ENCODE measurements at places on chromosomes 5 and 9. TPM values are rescaled to one million over a fixed set of nuclear protein-coding genes. Genes with fewer than 3 reads are reported as not detected.

Gene HSPA4
- 55.9 TPM for total RNA-seq

GRCh38 chr5:33557605-33558004 lies 116.8 kb downstream of the TARS1 start:
- peaks cover 5% of the 10 kb centered on the region for H3K4me1 ChIP-seq
- DNase-seq, result no peak
- no peak overlapping the region for H3K27ac ChIP-seq
- no peaks in the 10 kb centered on the region for H3K36me3 ChIP-seq
- no peaks in the 10 kb centered on the region for H3K27me3 ChIP-seq

- H3K4me1 ChIP-seq, result peaks cover 5% of the 10 kb centered on the region
- no peak overlapping the region for H3K27ac ChIP-seq
- DNase-seq, result no peak
- no peaks in the 10 kb centered on the region for H3K36me3 ChIP-seq
Observed at GRCh38 chr9:124720429-124721108, 50.5 kb downstream of the NR6A1 start.

DNA sequence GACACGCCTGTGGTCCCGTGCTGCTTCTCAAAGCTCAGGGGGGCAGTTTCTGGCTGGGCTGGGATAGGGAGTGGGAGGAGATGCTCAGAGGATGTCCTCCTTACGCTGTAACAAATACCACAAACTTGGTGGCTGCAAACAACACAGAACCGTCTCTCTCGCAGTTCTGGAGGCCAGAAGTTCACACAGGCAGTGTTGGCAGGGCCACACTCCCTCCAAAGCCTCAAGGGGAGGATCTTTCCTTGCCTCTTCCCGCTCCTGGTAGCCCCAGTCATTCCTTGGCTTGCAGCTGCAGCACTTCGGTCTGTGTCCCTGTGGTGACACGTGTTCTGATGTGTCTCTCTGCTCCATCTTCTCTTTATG lies 10.4 kb upstream of the ORM1 start:
- peak; percentile 13 for DNase-seq
- H3K4me1 ChIP-seq, result no peaks in the 10 kb centered on the region
- H3K27ac ChIP-seq, result no peak overlapping the region
- no peak overlapping the region for H3K4me3 ChIP-seq

- H3K27ac ChIP-seq, result no peak overlapping the region
- no peaks in the 10 kb centered on the region for H3K27me3 ChIP-seq
- no peaks in the 10 kb centered on the region for H3K36me3 ChIP-seq
- DNase-seq, result no peak
Observed at GRCh38 chr9:70470050-70471015, 55.9 kb upstream of the KLF9 start.

Data from ovary (tissue), 10 donors.